ENCODE measurements at places on chromosomes 2 and 18.

DNA sequence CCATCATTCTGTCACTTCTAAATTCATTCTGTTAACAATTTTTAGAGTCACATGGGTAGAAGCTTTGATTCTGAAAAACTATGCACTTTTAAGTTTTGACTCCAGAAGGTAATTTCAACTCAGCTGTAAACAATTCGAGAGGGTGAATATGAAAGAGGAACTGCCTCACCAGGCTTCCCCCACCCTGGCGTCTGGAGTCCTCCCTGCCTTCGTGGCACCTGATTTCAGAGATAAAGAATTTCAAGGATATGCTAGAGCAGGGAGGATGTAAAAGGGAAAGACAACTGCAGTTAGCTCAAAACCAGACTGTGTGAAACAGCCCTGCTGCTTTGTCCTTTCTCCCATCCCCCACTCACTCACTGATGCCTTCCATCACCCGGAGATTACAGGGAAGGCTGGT, 40.7 kb downstream of the ONECUT2 start:
- no peak for DNase-seq

GRCh38 chr2:68935471-68935870, 17.2 kb downstream of the GKN2 start:
- no peak for DNase-seq

GRCh38 chr2:146040051-146040450, 1520.1 kb upstream of the ZEB2 start:
- no peak for DNase-seq

- no peak for DNase-seq
These were observed 65.4 kb upstream of the DNAJC10 start for GRCh38 chr2:182650704-182651103.

GRCh38 chr2:75600461-75601011, 39.8 kb upstream of the EVA1A start:
- DNase-seq, result no peak

DNA sequence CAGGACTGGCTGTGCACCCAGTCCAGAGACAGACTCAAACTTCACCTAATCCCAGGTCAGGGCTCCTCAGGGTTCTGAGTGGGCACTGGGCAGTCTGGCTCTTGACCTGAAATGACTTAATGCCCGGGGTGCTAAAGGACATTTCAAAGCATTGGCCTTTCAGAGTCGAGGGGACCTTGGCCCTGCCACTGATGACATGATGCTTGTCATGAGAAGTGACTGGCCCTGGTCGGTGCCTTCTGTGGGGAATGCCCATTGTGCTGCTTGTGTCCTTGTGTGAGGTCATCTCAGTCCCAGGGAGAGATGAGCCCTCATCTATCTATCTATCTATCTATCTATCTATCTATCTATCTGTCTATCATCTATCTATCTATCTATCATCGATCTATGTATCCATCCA, 81.3 kb downstream of the CTAGE1 start:
- no peak for DNase-seq

- DNase-seq, result no peak
These were observed 21.5 kb upstream of the MFSD2B start for GRCh38 chr2:23988371-23988770.

GRCh38 chr18:37873416-37873815, 307.8 kb upstream of the CELF4 start:
- DNase-seq, result no peak

DNA sequence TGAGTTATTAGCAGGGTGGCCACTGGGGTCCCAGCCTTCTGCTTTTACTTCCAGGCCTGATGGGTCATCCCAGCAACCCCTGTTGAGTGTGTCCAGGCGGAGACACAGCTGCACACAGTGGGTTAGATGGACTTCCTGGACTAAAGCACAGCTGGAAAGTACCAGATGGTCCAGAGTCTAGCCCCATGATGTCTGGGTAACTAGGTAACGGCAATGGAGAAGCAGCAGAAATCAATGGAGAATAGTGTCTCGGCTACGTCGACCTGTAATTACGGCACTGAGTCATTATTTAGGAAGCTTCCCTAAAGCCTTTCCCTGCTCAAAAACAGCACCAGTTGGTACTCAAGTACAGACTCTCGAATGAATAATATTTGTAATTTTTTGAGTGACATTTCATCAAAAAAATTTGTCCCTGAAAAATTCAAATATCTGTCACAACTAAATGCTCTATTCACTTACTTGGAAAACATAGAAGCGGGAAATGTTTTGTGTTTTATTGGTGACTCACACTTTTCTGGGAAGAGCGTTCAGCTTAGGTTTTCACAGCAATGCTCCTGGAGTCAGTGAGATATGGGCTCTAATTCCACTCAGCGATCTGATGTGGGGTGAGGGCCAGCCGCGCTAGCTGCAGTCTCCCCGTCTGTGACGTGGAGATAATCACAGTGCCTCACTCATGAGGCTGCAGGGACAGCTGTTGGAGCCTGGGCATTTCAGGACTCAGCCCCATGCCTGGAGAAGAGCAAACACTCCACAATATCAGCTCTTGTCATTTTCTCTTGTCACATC, 16.2 kb upstream of the ARL4C start:
- DNase-seq, result no peak

DNA sequence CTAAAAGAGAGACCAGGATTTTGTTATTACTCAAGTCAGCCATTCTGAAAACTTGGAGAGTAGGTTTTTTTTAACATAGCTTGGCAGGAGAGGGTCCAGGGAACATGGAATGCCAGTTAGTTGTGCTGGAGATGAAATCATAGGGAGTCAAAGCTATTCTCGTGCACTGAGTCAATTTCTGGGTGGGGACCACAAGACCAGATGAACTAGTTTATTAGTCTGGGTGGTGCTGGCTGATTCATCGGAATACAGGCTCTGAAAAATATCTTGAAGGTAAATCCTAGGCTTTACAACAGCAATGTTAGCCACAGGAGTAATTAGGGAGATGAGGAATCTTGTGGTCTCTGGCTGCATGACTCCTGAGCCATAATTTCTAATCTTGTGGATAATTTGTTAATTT, 921.4 kb downstream of the TRIB2 start:
- DNase-seq, result no peak

DNA sequence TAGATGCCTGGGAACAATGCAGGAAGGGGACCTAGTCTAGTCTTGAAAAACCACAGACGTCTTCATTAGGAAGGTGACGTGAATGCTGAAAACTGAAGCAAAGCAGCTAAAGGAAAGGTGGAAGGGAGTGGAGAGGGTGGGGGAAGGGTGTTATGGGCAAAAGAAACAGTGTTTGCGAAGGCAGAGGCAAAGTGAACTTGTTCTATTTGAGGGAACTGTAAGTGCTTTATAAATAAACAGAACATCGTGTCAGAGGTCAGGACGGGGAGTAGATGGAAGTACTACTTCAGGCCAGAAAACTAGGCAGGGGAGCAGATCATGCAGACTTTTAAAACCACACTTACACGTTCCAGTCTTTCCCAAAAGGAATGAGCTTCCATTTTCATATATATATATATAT, 57.8 kb downstream of the FASTKD2 start:
- no peak for DNase-seq

- no peak for DNase-seq
These were observed 25.2 kb upstream of the STON1 start for GRCh38 chr2:48504647-48505327.

DNA sequence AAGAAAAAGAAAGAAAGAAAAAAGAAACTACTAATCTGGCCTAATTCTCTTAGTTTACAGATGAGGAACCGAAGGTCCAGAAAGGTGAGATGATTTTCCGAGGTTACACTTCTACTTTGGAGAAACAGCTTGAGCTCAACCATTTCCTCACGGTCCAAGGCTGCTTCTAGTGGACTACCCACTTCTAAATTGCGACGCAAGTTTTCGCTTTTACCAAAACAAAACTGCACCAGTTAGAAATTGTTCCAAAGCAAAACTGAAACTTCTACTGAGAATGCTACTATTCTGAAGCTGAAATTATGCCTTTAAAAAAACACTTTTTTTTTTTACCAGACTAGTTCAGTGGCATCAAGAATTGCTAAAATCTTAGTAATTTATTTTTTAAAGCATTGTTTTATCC, 101.6 kb downstream of the INO80D start:
- no peak for DNase-seq

- DNase-seq, result no peak
These were observed 16.3 kb downstream of the NRP2 start for GRCh38 chr2:205698286-205699268.

DNA sequence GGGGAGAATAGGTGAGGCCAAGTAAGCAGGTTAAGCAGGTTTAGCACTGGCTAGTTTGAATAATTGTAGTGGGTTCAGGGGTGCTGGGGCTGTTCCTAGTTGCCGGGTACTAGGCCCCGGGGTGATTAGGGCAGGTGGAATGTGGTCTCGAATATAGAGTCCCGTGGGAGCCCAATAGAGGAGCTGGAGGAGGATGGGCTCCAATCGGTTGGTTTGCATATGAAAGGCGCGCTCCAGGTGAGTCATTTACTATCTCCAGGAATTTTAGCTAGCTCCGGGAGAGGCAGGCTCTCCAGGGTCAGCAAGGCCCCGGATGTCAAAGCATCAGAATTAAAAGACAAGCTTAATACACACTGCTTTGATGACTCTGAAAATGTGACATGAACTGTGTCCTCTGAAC, 304.0 kb downstream of the ZNF521 start:
- no peak for DNase-seq

All from activated naive CD4-positive, alpha-beta T cell (primary cell).